ENCODE measurements at places on chromosomes 2 and 18. TPM values are rescaled to one million over a fixed set of nuclear protein-coding genes. Genes with fewer than 3 reads are reported as not detected.

- no peak for DNase-seq
These were observed 111.6 kb upstream of the CYP1B1 start for GRCh38 chr2:38187541-38188011.

- no peak for DNase-seq
These were observed 1.7 kb downstream of the METTL4 start for GRCh38 chr18:2569338-2570207.

DNA sequence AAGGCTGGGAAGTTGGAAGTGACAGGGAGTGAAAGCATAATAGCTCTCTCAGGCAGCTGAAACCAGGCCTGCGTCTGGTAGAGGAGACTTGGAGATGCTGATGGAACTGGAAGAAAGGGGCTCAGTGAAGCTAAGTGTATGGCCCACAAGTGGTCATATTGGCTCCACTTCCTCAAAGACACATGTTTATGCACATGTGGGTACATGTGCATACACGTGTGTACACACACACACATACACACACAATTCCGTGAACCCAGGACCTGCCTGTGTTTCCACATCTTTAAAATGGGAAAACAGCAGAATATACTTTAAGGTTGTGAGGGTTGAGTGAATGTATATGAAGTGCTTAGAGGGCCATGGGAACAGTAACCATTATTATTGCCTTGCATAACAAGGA, 160.9 kb downstream of the ARL6IP6 start:
- no peak for DNase-seq

GRCh38 chr2:217866457-217866856, 136.3 kb downstream of the TNS1 start:
- no peak for DNase-seq

- no peak for DNase-seq
These were observed 1.1 kb upstream of the TET3 start for GRCh38 chr2:73983322-73984202.

GRCh38 chr2:72887032-72887739, at the start of gene SPR:
Gene SPR (plus strand): TSS chr2:72887408. CDS start chr2:72887433, 25 bp downstream.
- peak; percentile 78 for DNase-seq

DNA sequence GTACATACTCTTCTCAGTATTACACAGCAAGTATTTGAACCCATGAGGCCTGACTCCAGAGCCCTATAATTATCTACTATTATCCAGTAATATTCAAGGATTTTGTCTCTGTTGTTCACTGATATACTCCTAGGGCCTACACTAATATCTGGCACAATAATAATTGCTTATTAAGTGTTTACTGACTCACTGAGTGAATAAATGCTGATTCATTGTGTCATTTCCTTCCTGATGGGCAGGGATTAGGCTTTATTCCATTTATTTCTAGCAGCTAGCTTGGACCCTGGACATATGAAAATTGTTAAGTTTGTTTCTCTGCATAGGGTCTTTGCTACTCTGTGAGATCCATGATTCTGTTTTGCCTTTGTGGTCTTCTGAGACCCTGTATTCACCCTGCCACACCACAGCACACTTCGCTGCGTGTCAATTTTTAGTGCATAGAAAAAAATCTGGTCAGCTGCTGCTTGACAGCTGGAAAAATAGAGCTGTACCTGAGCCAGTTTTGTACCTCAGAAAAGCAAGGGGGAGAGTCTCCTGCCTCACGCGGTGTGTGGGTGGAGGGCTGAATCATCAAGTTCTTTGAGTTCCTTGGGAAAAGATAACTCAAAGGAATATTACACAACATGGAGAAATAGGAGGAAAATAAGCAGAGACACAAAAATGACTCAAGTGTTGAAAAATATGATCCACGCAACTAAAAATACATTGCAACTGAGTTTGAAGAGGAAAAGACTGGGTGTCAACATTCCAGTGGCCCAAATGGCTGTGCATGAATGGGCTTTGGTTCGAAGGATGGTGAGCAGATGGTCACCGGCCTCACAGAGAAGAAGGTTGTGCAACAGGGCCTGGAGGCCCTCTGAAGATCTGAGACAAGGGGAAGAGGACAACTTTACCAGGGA, 18.9 kb upstream of the DPP4 start:
- peak; percentile 57 for DNase-seq

DNA sequence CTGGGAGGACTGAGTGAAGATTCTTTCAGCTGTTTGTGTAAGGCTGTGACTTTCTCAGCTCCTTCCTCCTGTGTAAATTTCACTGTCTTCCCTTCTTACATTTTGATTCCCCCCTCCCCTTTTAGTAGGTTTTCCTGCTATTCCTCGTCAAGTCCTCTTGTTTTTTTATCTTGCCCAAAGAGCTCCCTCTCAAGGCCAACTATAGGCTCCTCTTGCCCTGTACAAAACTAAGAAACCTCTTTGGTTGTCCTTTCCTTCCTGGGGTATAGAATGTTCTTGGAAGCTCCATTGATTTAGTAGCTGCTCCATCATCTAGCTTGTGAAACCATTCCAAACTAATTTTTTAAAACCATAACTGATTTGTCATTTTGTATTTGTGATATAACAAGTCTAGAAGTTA, 7.3 kb downstream of the CCDC121 start:
- DNase-seq, result no peak

DNA sequence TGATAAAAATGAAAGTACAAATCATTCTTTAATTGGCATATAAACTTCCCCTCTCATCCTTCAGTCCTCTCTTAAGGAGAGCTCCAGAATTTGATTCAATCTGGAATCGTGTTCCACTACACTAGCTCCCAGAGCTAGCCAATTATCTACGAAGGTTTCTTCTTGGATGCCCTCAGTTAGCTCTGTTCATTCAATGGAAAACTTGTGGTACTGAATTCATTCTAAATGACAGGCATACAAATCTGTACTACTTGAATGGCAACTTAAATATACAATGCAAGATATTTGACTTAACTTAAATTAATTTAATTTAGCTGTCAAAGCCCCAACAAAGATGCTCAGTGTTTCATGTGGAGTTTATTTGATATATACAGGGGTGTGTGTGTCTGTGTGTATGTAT, 1474.2 kb upstream of the CELF4 start:
- peak; percentile 35 for DNase-seq

Gene DNER
- 5.5 TPM for total RNA-seq

Gene ST8SIA5
- not detected for total RNA-seq

Gene DNAH7
- total RNA-seq, result not detected
